ENCODE measurements at places on chromosomes 16 and 17.

GRCh38 chr16:66289051-66289680 is 77.3 kb upstream of the CDH5 start:
- no peak for DNase-seq

DNA sequence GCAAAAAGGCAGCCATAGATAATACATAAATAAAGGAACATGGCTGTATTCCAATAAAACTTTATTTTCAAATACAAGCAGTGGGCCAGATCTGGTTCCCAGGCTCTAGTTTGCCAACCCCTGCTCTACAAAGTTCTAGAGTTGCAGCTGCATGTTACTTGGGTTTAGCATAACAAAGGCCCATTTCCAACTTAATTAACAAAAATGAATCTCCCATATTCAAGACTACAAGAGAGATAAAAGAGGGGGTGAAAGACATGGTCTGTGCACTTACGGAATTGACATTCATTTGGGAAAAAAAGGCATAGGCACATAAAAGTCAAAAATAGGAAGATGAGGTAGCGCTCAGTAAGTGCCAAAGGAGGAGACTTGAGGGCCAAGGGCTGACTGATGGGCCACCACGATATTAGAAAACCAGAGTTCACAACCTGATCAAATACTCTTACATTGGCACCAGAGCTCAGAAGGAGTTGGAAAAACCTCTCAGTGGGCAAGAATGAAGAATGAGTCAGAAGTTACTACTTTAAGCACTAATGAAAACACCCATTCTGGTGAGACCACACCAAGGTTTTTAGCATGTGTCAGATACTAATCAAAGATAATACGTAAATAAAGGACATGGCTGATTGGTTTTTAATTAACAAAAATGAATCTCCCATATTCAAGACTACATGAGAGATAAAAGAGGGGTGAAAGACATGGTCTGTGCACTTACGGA is 164.0 kb downstream of the VPS53 start:
- DNase-seq: no peak

- DNase-seq: no peak
Measured at GRCh38 chr16:72566174-72566573, 394.2 kb upstream of the PMFBP1 start.

- no peak for DNase-seq
Measured at GRCh38 chr17:80805032-80805751, 186.4 kb upstream of the CHMP6 start.

- DNase-seq: no peak
Measured at GRCh38 chr16:87207965-87208364, 109.2 kb downstream of the C16orf95 start.

GRCh38 chr17:33596899-33597298 is 303.8 kb upstream of the ASIC2 start:
- no peak for DNase-seq

DNA sequence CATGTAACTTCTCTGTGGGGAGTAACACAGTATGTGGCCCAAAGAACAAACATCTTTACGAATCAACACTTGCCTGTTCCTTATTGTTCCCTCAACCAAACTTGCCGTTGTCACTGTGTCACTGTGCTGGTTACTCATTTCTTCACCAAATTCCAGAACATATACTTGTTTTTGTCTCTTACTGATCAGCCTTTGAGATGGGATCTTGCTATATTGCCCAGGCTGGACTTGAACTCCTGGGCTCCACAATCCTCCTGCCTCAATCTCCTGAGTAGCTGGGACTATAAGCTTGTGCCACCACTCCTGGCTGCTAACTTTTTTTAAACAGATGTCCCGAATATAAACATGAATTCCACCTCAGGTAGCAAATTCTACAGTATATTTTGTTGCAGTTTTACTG is 115.1 kb downstream of the PARN start:
- no peak for DNase-seq

- peak; percentile 53 for DNase-seq
Measured at GRCh38 chr16:30844671-30845449, 49.0 kb downstream of the BCL7C start.

- no peak for DNase-seq
Measured at GRCh38 chr17:12624211-12624610, 41.5 kb upstream of the MYOCD start.

DNA sequence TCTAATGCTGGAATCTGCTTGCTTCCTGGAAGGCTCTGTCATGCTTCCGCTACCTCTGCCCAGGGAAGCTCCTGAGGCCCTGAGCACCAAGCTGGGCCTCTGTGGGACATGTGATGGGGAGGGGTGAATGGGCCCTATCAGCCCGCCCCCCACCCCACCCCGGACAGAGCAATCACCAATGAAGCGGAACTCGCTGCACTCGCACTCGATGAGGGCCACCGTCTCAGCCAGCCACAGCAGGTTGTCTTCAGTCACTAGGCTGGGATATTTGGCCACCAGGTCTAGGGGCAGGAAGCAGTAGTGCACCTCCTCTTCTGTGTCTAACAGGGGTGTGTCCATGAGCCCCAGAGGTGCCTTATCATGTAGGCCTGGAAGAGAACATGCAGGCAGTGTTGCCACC is 23.6 kb downstream of the KCTD19 start:
- no peak for DNase-seq

DNA sequence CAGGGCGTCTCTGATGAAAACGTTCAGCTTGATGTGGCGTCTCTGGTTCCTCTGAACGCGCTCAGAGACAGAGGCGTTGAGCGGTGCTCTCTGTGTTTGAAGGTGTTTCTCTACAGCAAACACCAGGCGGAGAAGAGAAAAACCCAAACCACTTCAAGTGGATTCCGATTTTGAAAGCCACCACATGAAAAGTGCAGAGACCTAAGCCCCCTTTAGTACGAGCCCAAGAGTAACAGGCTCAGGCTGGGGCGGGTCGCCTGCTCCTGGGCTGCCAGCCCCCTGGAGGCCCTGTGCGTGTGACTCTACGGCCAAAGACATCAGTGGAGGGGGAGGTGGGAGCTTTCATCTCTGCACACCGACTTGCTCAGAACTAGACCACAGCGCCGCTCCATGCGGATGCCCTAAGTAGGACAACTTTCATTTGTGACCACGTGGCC is 328.4 kb downstream of the MAF start:
- DNase-seq: no peak

DNA sequence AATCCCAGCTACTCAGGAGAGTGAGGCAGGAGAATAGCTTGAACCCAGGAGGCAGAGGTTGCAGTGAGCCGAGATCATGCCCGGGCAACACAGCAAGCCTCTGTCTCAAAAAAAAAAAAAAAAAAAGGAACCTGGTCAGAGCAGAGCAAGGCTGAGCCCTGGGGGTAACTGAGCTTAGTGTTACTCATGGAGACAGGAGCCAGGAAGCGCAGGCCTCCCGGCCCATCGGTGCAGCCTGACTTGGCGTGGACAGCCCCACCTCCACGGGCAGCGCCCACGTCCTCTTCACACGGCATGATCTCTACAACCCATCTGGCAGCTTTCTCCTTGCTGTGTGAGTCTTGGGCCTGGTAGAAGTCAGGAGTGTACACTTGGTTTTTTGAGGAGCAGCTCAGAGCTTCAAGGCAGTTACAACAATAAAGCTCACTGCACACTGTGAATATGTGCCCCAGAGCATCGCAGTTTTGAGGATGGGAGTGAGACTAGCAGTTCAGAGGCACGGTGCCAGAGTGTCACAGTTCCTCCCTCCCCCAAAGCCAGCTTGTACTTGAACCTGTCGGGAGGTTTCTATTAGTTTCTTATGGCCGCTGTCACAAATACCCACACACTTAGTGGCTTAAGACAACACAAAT is 129.9 kb downstream of the RAP1GAP2 start:
- DNase-seq: no peak

DNA sequence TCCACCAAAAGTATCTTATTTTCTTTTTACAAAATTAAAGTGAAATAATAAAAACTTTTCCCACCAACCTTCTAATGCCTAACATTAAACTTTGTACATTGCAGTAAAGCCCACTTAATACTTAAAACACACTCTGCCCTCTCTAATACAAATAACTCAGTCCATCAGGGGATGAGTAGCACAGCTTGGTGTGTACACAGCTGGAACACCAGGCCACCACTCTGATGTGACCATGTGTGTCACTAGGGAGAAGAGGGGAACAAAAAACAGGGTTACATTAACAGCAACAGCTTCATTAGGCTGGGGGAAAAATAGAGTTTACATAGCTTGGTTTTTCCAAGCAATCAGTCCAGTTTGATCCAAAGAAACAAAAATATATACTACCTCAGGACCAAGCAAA is 295.0 kb downstream of the CEP112 start:
- no peak for DNase-seq

GRCh38 chr17:170130-170670 is 11.2 kb downstream of the DOC2B start:
- DNase-seq: no peak

DNA sequence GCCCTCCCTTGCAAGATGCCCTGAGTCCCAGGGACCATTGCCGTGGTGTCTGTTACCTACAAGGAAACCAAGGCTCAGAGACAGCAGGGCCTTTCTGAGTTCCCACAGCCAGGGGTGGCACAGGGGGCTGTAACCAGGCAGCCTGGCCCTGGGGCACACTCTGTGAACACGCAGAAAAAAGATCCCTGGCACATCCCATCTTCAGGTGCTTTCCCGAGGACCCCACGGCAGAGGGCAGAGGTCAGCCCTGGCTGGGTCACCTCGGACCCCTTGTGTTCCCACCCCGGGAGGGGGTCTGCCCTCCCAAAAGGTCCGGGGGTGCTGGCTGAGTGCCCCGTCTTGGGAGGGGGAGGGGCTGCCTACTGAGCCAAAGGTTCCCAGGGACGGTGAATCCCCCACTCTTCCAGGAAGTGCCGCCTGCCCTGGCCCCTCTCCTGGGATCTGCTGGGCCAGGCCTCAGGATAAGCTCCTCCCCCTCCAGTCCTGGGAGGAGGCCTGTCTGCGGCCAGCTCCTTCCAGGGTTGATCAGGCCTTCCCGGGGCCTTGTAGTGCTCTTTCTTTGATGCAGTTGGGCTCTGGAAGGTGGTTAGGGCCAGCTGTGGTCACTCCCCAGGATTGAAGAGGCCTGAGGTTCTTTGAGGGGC is 8.1 kb downstream of the GLIS2 start:
- DNase-seq: peak; percentile 66

- no peak for DNase-seq
Measured at GRCh38 chr17:2878751-2879254, 82.6 kb downstream of the RAP1GAP2 start.

DNA sequence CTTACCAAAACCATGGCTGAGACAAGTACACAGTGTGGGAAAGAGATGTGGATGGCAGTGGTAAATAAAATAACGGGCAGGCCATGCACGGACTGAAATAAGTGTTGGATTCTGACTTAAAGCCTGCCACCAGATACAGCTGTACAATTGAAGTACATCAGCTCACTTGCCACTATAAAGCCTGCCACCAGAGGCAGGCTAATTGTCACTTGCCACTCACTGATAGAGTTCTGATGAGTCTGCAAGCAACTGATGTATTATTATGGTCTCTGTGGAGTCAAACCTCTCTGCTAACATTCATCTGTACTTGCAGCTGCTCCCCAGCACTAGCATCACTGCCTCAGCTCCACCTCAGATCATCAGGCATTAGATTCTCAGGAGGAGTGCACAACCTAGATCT is 93.0 kb downstream of the CYTH1 start:
- DNase-seq: no peak

DNA sequence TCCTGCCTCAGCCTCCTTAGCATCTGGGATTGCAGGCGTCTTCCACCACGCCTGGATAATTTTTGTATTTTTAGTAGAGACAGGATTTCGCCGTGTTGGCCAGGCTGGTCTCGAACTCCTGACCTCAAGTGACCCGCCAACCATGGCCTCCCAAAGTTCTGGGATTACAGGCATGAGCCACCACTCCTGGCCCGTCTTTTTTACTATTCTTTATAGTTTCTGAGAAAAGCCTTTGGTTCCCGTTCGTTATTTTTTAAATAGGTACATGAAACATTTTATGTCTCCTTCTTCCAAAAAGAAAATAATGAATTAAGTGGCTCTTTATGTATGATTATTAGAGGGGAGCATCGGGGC is 570 bp upstream of the BCO1 start:
- DNase-seq: no peak

- DNase-seq: no peak
Measured at GRCh38 chr16:82382521-82382920, 212.5 kb upstream of the MPHOSPH6 start.

GRCh38 chr17:10126616-10127501 is 71.5 kb downstream of the GAS7 start:
- DNase-seq: peak; percentile 33

- no peak for DNase-seq
Measured at GRCh38 chr17:78279360-78279990, 48.0 kb downstream of the TMEM235 start.

Data from urothelium cell line (cell line).